ENCODE measurements at places on chromosomes 4 and X.
A peak's percentile ranks its signal among the peaks of the same experiment; 100 is the strongest.

DNA sequence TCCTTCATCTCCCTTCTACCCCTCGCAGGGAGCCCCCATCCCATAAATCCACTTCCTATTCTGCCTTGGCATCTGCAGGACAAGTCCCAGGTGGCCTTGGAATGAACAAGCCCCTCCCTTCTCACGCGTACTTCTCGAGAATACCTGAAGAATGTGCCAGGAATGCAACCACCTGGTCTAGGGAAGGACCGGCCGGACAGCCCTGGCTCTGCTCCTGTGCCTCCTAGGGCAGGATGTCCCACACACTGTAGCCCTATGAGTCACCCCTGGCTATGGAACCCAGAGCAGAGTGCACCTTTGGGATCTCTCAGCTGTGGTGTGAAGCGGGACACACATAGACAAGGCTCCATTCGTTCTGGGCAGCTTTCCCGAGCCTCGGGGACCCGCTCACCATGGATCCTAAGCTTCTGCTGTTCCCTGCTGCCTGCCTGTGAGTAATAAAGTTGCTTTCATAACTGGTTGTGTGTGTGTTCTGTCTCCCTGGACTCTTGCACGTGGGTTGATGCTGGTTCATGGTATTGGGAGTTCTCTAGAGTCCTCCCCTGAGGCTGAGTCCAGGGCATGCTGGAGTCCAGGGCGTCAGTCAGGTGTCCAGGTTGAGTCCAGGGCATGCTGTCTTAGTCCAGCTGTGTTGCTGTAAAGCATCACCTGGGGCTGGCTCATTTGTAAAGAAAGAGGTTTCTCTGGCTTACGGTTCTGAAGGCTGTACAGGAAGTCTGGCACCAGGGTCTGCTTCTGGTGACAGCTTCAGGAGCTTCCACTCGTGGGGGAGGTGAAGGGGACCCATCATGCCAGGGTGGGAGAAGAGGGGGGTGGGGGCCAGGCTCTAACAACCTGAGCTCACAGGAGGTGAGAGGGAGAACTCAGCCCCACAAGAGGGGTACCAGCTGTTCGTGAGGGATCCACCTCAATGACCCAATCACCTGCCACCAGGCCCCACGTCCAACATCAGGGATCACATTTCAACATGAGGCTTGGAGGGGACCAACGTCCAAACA, 7.4 kb upstream of the PDE6B start:
- DNase-seq: no peak

GRCh38 chrX:38578167-38578566, 16.8 kb downstream of the TSPAN7 start:
- no peak for DNase-seq

DNA sequence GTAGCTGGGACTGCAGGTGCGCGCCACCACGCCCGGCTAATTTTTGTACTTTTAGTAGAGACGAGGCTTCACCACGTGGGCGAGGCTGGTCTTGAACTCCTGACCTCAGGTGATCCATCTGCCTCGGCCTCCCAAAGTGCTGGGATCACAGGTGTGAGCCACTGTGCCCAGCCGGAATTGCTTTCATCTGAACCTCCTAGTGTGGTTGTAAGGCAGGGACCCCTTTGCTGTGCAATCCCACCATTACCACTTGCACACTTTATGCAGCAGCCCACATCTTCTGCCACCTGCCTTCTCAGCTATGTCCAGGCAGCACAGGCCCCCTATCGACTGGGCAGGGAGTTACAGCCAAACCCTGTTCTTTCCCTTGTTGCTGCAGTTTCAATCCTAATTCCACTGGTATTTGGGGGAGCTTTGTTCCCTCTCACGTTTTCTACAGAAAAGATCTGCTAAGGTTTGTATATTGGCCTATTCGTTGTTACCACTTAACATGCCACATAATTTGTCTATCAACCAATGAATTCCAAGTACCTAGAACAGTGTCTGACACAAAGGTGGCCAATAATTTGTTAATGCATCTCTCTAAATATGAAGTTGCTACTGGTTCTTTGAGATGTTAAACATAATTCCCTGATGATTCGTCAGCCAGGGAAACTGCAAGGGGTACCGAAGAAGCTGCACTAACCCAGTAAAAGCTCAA, 6.5 kb downstream of the RPL39 start:
- peak; percentile 51 for DNase-seq

- no peak for DNase-seq
These were observed 126.9 kb downstream of the MFAP3L start for GRCh38 chr4:169899295-169899694.

GRCh38 chrX:87299563-87300160, 217.9 kb upstream of the KLHL4 start:
- DNase-seq: no peak

DNA sequence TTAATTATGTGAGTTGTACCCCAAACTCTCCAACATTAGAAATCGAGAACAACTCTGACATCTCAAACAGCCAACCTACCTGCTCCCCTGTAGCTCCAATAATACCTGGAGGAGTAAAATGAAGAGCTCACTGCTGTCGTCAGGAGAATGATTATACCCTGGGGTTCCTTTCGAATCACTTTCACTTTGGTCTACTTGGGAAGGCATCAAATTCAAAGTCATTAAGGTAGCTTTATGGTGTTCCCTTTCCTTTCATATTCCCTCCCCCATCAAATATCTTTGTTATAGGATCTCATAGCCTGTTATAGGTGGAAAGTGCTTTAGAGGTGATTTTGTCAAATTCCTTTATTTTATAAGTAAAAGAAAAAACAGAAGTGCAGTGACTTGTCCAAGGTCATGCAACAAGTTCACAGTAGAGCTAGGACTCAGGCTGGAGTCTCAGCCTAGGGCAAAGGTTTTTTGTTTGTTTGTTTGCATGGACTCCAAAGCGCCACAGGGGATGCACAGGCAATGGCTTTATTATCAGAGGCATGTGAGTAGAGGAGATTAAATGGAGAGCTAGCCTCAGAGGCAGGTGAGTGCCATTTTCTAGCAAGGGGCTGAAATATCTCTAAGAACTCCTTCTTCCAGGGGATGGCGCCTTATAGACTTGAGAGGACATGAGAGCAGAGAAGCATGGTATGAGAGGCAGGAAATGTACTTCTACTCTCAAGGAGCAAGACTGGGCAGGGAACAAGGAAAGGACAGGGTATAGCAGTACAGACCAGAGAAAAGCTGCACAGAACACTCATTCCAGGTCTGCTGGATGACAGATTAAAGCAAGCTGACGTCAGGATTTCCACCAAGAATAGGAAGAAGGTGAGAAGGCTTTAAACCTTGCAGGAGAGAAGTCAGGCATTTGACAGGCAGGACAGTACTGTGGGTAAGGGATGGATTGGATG, 262.1 kb upstream of the GPC4 start:
- DNase-seq: no peak

DNA sequence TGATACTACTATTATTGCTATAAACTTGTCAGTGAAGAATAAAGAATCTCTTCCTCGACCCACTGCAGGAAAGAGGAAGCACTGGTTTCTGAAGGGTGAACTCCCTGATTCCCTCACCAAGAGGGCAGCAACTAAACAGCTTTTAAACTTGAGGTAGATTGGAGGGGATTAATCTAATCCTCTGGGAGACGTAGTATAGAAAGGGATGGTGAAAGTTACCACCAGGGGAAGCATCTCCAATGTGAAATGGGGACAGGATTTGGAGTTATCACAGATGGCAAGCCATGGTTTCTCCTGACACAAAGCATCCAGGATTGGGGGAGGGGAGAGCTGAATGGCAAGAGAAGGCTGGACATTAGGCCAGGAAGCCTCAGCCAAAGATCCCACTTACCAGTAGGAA, 62.7 kb upstream of the PTPN13 start:
- no peak for DNase-seq

GRCh38 chr4:11505221-11505971, 76.7 kb upstream of the HS3ST1 start:
- no peak for DNase-seq

DNA sequence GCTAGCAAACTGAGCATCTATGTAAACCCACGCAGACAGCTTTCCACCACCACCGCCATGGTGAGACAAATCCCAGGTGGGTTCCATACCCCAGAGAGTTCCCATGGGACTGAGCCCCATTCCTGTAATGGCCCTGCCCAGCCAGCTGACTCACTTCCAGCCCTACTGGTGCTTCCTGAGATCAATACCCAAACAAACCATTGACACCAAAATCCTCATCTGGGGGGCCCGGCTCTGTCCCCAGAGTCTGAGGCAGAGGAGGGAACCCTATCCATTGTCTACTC, 30.1 kb upstream of the JAKMIP1 start:
- DNase-seq: no peak

DNA sequence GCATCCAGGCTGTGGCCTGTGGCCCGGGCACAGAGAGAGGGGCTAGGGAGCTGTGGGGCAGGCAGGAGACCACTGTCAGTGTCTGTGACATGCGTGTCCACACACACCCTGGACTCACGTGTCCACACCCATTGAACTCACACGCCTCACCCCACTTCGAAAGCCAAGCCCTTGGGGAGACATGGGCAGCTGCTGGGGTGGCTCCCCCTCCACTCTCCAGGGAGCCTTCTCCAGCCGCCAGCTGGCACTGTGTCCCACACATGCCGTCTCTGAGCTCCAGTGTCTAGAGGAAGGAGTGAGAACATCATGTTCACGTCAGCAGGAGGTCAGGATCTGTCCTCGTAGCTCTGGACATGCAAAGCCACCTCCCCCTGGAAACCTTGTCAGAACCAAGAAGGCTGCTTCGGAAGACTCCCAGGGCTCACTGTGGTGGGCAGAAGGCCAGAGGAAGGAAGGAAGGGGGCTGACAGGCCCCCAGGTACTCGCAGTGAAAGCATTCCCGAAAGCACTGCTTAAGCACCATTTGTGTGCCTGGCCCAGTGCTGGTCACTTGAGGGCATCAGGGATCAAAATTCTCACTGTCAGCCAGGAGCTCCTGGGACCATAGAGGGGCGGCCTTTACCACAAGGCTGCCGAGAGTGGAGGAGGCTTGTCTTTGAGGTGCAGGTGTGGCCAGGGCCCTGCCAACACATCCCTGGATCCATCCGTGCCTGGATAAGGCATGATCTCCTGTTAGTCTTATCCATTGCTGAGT, 61.4 kb downstream of the HTRA3 start:
- no peak for DNase-seq

- DNase-seq: no peak
These were observed 815.5 kb downstream of the FAT4 start for GRCh38 chr4:126130215-126130614.

GRCh38 chr4:55329012-55329411, 17.0 kb upstream of the SRD5A3 start:
- DNase-seq: no peak

- DNase-seq: no peak
These were observed 102.0 kb downstream of the SYTL5 start for GRCh38 chrX:38108364-38108763.
